Activated CD4-positive, alpha-beta T cell treated with anti-CD3 and anti-CD28 coated beads for 48 hours (primary cell): ENCODE measurements at places on chromosomes 16 and 17.

DNA sequence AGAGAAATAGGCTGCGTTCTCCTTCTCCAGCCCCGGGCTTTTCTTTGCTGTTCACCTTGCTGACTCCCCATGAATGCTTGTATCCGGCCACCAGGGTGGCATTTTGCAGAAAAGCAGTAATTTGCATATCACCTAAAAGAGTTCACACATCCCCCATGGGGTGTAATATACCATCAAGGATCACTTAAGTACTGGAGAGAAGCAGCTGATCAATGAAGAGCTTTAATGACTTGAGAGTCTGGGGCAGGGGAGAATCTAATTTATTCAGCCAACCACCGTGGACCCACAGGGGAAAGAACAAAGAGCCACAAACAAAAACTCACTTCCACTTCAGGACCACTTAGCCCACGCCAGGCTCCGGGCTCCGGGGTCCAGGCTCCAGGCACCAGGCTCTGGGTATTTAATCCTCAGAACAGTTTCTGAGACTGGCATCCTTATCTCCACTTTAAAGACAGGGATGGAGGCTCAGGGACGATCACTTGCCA, 33.9 kb upstream of the SEC14L1 start:
- no peak for DNase-seq

GRCh38 chr16:75764154-75764768, 38.0 kb upstream of the CPHXL start:
- DNase-seq = peak; percentile 58

GRCh38 chr16:83652943-83653342, 154.8 kb upstream of the HSBP1 start:
- DNase-seq = no peak

GRCh38 chr16:66622863-66623262, 18.4 kb downstream of the CMTM3 start:
- DNase-seq = no peak

DNA sequence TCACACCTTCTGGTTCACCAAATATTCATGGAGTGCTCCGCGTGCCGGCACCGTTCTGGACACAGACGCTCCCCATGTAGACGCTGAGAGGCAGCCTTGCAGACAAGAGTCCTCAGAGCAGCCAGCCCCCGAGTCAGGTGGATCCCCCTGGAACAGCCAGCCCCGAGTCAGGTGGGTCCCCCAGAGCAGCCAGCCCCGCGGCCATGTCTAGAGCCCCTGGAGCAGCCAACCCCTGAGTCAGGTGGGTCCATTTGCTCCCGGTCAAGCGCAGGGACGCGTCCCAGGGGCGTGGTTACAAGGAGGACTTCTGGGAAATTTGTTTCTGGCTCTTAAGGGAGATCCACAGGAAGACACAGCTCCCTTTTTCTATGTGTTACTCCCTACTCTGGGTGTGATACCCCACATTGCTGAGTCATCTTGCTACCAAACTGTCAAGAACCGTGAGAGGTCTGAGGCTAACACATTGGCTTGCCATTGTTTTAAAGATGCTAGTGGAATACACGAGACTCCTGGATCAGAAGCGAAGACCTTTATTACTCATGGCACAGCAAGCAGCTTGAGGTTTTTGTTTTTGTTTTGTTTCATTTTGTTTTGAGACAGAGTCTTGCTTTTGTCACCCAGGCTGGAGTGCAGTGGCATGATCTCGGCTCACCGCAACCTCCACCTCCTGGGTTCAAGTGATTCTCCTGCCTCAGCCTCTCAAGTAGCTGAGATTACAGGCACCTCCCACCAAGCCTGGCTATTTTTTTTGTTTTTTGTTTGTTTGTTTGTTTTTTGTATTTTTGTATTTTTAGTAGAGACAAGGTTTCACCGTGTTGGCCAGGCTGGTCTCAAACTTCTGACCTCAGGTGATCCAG, 43.3 kb upstream of the CBFA2T3 start:
- DNase-seq = peak; percentile 37

- DNase-seq = no peak
Observed at GRCh38 chr17:63476459-63476853, 405 bp upstream of the ACE start.

- DNase-seq = no peak
Observed at GRCh38 chr16:50234771-50235556, 31.4 kb upstream of the ADCY7 start.

GRCh38 chr17:67388986-67389385, 11.9 kb downstream of the PITPNC1 start:
- DNase-seq = no peak

GRCh38 chr16:18932243-18932987, 6.2 kb upstream of the SMG1 start:
- no peak for DNase-seq

DNA sequence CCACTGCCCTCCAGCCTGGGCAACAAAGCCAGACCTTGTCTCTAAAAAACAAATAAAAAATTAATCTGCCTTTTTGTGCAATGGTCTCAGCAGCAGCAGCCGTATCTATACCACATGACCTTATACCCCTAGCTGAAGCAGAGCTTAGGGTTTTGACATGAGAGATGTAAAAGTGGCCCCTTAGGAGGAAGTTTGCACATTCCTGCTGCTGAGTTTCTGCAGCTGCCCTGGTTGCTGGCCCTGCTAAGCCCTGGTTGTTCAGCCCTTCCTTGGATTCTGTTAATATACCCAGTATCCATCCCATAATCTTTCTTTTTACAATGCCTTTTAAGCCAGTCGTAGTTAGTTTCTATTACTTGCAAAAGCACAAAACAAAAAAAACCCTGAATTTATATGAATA, 33.0 kb upstream of the PRKCB start:
- no peak for DNase-seq

- no peak for DNase-seq
Observed at GRCh38 chr16:53757971-53758609, 54.1 kb downstream of the FTO start.

GRCh38 chr17:83103200-83103942, 24.0 kb downstream of the METRNL start:
- DNase-seq = peak; percentile 77

DNA sequence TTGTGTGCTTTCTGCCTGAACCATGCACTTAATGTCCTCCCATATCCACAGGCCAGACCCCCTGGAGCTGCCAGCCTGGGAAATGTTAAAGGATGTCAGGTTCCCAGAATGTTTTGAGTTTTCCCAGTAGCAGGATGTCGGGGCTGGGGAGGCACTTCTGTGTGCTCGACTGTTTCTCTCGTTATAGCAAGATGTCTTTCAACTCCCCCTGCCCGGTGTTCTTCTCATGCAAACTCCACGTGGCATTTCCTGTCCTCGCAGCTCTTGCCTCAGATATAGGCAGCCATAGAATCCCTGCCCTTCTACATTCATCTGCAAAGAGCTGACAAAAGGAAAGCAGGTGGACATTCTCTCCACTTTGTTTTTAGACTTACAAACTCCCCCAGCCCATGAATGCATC, 457.2 kb upstream of the CDH11 start:
- no peak for DNase-seq

- peak; percentile 50 for DNase-seq
Observed at GRCh38 chr16:81261049-81261648, 22.7 kb downstream of the BCO1 start.

GRCh38 chr17:35222452-35222851, 20.4 kb upstream of the SLFN5 start:
- no peak for DNase-seq

DNA sequence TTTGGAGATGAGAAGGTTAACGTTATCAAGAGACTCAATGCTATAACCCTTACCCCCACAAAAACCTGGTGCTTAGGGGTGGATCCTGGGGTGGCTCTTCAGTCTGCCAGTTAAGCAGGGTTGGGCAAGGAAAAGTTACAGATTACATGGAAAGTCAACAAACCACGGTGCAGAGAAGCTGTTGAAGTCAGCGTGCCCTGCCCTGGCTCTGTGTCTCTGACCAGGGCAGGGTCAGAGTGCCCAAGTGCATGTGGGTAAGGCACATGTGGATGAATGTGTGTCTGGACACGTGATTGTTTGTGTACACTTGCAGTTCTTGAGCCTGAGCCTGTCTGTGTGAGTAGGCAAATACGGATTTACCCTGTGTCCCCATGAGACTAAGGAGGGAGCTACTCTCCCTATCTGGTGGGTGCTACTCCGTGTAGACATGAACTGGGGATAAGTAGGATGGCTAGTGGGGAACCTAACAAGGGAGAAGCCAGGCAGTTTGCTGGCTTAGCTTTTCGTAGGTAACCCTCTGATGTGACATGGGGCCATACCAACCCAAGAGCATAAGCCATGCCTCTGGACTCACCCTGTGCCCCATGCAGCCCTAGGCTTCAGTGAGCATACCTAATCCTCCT, 5.5 kb downstream of the IGFBP4 start:
- DNase-seq = no peak

DNA sequence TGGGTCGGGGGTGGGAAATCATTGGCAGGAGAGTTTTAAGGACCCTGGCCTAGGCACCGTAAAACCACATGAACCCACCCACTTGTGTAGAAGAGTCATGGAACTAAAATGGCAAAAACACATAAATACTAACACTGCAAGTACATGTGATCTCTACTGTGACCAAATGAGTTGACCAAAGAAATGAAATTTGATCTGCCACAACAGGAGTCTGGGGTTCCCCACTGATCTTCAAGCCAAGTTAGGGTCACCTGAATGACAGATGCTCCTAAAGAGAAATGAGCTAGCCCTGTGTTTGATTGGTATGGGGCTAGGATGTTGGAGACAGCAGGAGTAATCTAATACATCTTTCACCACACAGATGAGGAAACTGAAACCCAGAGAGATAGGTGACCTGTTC, 21.5 kb upstream of the SKAP1 start:
- DNase-seq = no peak

DNA sequence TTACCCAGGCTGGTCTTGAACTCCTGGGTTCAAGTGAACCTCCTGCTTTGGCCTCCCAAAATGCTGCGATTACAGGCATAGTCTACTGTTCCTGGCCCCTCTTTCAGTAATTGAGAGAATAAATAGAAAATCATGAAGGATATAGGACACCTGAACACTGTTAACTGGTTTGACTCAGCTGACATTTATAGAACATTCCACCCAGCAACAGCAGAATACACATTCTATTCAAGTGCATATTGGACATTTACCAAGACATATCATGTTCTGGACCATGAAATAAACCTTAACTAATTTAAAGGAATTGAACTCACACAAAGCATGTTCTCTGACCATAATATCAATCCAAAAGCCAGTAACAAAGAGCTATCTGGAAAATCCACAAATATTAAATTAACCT, 19.8 kb upstream of the BAIAP2 start:
- DNase-seq = no peak

DNA sequence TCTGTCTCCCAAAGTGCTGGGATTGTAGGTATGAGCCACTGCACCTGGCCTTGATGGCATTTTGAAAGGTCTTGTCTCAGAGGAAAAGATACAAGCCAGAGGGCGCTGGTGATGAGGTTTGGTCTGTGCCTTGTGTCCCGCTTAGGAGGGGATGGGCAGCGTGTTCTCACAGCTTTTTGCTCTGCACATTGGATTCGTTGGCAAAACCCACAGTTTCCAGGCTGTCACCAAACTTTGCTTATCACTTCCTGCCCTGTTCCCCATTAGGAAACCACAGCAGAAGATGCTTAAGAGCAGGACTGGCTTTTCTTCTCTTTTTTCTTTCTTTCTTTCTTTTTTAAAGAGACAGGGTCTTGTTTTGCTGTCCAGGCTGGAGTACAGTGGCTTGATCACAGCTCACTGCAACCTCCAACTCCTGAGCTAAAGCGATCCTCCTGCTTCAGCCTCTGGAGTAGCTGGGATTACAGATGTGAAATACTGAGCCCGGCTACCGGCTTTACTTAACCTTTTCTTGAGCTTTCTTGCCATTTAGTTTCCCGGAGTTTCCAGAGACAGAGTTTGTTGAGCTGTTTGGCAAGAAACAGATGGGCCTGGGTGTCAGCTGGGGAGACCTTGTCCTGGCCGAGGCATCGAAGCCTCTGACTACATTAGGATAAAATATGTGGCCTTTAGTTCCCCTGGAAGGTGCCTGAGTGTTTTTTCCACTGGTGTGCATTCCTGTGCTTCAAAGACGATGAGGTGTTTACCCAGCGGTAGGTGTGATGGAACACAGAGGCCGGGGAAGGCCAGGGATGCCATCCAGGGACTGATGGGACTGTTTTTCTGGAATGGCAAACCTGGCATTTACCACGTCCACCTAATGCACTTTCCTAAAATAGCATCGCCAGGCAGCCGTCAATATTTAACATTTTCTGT, 112.9 kb downstream of the ABCC1 start:
- no peak for DNase-seq

- DNase-seq = peak; percentile 88
Observed at GRCh38 chr16:70653809-70654771, 7.7 kb downstream of the IL34 start.

- DNase-seq = no peak
Observed at GRCh38 chr17:13874817-13875216, 194.5 kb upstream of the COX10 start.

GRCh38 chr17:69561462-69561861, 147.0 kb downstream of the MAP2K6 start:
- no peak for DNase-seq

DNA sequence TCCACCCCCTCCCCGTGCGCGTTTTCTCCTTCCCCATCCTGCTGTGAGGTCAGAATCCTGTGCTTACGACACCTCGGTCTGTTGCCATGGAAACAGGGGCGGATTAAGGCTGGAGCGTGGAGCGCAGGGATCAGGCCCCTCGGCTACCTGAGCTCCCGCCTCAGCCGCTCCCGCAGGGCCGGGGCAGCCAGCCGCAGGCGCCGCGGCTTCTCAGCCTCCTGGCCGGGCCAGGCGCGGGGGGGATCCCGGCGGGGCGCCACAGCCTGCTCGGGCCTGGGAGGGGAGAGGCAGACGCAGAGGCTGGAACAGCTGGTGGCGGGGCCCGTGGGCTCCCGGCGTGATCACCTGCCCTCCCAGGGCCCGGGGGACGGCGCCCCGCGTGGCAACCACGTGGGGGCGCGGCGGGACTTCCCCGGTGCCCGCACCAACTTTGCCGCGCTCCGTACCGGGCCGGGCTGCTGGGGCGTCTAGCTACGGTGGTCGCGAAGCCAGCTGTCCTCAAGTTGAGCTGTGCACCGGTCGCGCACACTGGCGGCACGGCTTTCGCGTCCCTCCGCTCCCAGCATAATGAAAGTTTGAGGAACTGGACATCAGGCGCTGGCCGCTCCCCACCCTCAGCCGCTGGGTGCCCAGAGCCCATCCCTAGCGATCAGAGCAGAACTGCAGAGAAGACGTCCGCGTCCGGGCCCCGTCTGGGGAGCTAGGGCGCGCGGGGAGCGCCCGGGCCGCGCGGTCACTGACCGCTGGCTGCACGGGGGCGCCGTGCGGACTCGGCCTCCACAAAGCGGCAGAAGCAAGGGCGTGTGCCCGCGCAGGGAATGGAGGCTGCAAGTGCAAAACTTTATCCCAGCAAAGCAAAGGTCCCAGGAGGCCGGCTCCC, 1.2 kb downstream of the RTN4RL1 start:
- peak; percentile 41 for DNase-seq

GRCh38 chr17:2688351-2689342, 22.9 kb downstream of the CLUH start:
- no peak for DNase-seq

- no peak for DNase-seq
Observed at GRCh38 chr17:58305626-58306025, 23.0 kb downstream of the TSPOAP1 start.

DNA sequence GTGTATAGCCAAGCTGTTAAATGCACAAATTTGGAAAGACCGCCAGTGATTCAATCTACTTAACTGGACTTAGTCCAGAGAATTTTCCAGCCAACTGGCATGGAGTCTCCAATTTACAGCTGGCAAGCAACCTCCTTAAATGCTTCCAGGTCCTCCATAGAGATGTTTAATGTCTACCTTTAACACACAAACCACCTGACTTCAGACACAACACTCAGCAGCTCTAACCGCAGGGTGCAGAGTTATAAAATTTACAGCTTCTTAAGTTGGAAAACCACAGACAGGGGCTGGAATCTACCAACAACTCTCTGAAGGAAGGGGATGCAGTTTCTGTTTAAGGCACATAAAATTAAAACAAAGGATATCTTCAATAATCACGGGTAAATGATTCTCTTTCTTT, 106.9 kb downstream of the SYCE1L start:
- DNase-seq = no peak
